ENCODE measurements at places on chromosomes 6 and 20.

- no peak for DNase-seq
Measured at GRCh38 chr6:143099647-143100046, 39.0 kb downstream of the AIG1 start.

GRCh38 chr6:135647521-135647920 is 150.0 kb upstream of the AHI1 start:
- DNase-seq: no peak

DNA sequence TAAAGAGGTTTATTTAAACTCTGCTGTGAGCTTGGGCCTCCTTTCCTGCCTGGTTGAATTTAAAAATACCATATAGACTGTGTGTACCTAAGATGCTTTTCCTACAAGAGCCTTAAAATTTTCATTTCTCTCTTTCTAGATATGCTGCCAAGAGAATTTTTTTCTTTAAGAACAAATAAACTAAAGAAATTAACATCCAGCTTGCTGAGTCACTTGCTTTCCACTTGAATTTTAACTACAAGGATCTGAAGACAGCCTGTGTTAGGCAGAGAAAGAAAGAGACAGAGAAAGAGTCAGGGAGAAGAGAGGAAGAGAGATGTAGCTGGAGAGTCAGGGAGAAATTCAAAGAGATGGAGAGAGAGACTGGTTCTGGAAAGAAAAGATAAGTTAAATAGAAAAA is 18.3 kb upstream of the SNAP25 start:
- DNase-seq: no peak

DNA sequence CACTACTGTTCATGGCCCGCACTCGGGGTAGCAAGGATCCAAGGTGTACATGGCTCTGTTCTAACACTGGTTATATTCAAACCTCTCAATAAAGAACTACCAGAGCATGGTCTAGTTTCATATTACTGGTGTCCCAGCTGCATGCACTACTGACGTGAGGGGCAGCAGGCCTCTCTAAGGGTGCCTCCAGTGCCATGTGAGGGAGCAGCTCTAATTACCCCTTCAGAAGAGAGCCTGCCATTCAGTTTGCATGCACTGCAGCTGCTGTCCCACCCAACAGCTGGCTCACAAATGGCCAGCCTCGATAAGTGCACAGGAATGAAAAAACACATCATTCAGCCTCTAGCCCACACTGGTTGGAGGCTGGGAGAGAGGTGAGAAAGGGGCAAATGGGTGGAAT is 85.2 kb downstream of the SMLR1 start:
- DNase-seq: no peak

DNA sequence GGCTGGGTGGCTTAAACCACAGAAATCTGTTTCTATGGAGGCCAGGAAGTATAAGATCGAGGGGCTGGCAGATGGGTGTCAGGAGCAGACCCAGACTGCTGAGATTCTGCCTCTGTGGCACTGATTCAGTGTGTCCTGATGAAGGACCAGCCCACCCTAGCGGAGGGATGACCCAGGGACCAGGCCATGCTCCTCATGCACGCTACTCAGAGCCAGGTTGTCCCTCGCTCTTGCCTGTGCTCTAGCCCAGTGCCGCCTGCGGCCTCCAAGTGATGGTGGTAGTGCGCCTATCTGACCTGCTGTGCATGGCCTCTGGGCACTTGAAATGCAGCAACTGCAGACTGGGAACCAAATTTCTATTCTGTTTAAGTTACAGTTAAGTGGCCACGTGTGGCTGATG is 13.1 kb upstream of the APMAP start:
- DNase-seq: no peak

DNA sequence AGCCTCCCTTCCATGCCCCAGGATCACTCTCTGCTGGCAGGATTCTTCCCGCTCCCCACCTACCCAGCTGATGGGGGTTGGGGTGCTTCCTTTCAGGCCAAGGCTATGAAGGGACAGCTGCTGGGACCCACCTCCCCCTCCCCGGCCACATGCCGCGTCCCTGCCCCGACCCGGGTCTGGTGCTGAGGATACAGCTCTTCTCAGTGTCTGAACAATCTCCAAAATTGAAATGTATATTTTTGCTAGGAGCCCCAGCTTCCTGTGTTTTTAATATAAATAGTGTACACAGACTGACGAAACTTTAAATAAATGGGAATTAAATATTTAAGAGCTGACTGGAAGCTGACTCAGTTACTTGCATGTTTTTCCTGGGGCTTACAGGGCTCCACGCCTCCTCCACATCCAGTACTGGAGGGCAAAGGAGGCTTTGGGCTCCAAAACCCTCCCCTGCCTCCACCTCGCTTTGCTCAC is 24.3 kb upstream of the FANCE start:
- no peak for DNase-seq

- no peak for DNase-seq
Measured at GRCh38 chr6:149482545-149483333, 2.1 kb downstream of the ZC3H12D start.

DNA sequence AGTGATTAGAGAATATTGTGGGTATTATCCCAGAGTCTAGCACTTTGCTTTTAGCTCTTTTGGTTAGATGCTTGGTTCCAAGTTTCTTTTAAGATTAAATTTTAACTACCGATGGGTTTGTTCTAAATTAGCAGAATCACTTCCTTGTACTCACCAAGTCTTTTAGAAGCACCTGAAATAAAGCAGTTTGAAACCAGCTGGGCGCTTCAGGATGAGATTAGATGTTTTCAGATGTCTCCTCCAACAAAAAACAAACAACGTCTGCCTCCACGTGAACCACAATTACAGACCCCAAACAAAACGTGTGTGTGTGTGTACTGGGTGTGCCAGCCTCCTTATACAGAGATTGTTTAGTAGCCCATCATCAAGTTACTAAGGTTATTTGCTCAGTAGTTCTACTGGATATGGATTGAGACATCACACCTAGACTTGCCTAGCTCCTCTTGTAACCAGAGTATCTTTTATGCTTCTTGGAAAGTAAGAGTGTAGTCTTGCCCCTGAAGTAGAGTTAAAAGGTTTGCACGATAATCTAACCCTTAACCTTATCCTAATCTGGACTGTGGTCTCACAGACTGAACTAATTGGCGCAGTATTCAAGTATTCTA is 2.3 kb downstream of the DSTN start:
- no peak for DNase-seq

DNA sequence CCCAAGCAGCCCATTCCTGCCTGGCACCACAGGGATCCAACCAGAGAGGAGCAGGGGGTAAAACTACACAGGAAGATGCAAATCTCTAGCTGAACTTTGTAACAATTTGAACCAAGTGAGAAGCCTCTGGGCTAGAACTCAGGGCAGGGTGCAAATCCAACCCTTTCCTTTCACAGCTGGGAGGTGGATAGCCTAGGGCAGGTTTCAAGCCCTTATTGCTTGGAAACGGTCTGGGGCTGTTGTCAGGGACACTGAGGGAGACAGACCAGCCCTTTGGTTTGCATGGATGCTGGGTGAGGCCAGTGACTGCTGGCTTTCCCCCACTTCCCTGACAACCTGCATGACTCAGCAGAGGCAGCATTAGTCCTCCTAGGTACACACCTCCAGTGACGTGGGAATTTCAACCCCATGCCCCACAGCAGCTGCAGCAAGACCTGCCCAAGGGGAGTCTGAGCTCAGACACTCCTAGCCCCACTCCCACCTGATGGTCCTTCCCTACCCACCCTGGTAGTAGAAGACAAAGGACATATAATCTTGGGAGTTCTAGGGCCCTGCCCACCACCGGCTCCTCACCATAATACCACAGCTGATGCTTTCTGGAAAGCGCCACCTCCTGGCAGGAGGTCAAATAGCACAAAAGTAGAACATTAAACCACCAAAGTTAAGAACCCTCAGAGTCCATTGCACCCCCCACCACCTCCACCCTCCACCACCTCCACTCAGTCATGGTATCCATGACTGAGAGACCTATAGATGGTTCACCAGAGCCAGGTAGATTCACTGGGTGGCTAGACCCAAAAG is 797.7 kb upstream of the MAN1A1 start:
- DNase-seq: no peak

- DNase-seq: no peak
Measured at GRCh38 chr6:106186714-106187113, 100.6 kb downstream of the PRDM1 start.

- no peak for DNase-seq
Measured at GRCh38 chr6:12342664-12343063, 52.5 kb downstream of the EDN1 start.

GRCh38 chr6:14211562-14211942 is 94.0 kb downstream of the CD83 start:
- DNase-seq: no peak

DNA sequence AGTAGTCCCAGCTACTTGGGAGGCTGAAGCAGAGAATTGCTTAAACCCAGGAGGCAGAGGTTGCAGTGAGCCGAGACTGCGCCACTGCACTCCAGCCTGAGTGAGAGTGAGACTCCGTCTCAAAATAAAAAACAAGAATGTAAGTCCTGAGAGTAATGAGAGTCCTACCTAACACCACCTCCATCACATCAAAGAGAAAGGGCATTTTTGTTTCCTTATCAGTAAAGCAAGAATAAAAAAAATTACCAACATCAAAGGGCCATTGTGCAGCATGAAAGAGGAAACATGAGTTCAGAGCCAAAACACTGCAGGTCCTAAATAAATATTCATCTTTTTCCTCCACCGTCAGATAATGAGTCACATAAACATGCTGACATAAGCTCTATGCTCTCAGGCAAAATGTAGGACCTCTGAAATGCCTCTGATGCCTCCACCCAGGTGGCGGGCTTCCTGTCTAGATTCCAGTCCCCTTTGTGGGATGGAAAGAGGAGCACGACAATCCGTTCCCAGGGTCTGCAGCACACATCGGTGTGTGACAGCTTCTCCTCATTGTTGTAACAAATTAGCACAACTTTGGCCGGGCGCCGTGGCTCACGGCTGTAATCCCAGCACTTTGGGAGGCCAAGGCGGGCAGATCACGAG is 7.2 kb downstream of the ATP9A start:
- DNase-seq: no peak

DNA sequence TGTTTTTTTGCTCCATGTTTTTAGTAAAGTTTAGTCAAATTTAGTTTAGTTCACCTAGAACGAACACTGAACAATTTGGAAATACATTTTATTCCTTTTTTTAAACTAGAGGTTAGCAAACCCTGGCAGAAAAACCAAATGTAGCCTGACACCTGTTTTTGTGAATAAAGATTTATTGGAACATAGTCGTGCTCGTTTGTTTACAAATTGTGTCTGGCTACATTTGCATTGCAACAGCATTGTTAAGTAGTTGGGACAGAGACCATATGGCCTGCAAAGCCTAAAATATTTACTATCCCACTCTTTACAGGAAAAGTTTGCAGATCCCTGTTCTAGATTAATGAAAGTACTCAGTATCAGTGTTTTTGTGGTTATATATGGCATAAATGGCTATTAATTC is 56.9 kb downstream of the CD109 start:
- DNase-seq: no peak

- DNase-seq: no peak
Measured at GRCh38 chr20:23112595-23112994, 26.5 kb upstream of the CD93 start.

DNA sequence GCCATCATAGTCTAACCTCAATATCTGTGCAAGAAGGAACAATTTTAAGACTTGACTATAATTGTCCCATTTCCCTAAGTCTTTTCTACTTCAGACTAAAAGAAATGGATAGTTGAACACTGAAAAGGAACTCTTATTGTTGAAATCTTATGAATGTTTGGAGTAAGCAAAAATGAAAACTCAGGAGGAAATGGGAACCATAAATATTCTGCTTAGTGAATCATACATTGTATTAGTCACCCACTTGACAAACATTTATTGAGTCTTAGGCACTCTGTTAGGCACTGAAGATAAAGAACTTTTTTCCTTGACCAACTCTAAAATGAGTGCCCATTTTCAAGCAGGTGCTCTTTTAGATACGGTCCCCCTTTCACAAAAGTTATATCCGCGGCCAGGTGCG is 8.7 kb downstream of the CCDC170 start:
- peak; percentile 22 for DNase-seq

GRCh38 chr20:35978041-35978513 is 9.7 kb downstream of the CNBD2 start:
- no peak for DNase-seq

DNA sequence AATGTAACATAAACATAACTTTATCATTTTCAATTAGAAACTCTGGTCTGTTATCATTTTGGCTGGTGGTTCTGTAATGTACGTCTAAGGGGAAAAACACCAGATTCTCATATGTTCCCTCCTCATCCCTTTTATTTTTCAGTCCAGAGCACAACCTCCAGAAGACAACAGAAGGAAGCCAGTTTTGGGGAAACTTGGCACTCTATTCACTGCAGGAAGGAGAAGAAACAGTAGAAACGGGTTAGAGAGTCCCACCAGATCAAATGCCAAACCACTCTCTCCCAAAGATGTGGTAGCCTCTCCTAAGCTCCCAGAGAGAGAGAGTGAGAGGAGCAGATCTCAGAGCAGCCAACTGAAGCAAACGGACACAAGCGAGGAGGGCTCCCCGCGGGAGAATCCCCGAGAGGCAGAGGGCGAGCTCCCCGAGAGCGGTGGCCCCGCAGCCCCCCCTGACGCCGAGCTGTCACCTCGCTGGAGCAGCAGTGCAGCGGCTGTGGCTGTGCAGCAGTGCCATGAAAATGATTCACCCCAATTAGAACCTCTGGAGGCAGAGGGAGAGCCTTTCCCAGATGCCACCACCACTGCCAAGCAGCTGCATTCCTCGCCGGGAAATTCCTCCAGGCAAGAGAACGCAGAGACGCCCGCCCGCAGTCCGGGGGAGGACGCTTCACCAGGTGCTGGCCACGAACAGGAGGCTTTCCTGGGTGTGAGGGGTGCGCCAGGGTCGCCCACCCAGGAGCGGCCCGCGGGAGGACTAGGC is 117.8 kb downstream of the RTN4IP1 start:
- DNase-seq: no peak

DNA sequence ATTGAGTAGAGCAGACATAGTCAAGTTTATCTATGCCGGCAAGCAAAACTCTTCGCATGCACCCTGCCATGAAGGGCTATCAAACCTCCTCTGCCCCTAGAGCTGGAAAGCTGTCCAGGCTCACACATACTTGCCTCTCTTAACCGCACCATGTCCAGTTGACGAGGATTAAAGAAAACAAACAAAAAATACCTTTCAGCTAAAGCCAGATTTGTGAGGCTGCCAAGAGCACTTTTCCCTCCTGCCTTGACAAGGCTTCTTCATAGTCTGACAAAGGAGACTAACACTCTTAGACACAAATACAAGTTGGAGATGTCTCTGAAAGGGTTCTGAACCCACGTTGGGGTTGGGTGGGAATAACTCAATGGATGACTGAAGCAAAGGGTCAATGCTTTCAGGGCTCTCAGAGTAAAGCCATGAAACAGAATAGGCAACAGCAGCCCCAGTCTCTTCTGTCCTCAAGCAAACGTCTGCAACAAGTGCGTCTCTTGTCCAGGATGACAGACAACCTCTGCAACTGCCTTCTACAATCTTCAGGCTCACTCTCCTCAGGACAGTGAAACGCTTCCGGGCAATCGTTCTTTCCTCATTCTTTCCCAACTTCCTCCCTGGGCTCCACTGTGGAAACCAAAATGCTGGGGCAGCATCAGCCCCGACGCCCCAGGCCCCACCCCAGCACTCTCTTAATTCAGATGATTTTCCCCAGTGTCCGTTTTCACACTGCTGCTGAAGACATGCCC is 57.8 kb downstream of the AGPAT4 start:
- DNase-seq: no peak

- DNase-seq: no peak
Measured at GRCh38 chr6:107290491-107290890, 168.9 kb downstream of the PDSS2 start.
